Breast epithelium (tissue), 4 donors: ENCODE measurements at places on chromosomes 7 and 10. TPM values are rescaled to one million over a fixed set of nuclear protein-coding genes. Genes with fewer than 3 reads are reported as not detected.
A peak's percentile ranks its signal among the peaks of the same experiment; 100 is the strongest.

DNA sequence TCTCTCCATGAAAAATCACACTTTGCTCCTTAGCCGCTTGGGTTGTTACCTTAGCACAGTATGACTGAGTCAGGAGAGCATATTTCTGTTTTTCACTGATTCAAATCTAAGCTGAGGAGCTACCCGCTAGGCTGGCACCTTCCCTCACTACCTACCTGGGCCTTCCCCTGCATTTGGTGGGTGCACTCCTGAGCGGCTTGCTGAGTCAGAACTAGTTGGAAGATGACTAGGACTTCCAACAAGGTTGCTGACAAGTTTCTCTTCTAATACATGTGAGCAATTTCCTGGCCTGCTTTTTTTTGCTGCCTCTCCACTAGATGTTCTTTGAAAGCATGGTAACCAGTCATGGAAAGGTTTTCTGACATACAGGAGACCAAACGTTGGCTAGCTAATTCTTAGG lies 43.8 kb upstream of the SEC61G start:
- no peak for DNase-seq
- H3K27ac ChIP-seq, result no peak overlapping the region
- H3K4me3 ChIP-seq, result no peak overlapping the region
- no peaks in the 10 kb centered on the region for H3K4me1 ChIP-seq
- no peaks in the 10 kb centered on the region for H3K27me3 ChIP-seq

GRCh38 chr10:107451047-107451446 lies 286.5 kb upstream of the SORCS1 start:
- H3K36me3 ChIP-seq, result no peaks in the 10 kb centered on the region
- DNase-seq, result no peak
- no peak overlapping the region for H3K27ac ChIP-seq
- no peaks in the 10 kb centered on the region for H3K4me1 ChIP-seq
- no peak overlapping the region for H3K4me3 ChIP-seq
- no peaks in the 10 kb centered on the region for H3K27me3 ChIP-seq

- H3K27ac ChIP-seq, result peak overlapping the region; percentile 70
- no peaks in the 10 kb centered on the region for H3K27me3 ChIP-seq
- H3K36me3 ChIP-seq, result no peaks in the 10 kb centered on the region
Measured at GRCh38 chr10:88896994-88897853, 17.2 kb downstream of the STAMBPL1 start.

DNA sequence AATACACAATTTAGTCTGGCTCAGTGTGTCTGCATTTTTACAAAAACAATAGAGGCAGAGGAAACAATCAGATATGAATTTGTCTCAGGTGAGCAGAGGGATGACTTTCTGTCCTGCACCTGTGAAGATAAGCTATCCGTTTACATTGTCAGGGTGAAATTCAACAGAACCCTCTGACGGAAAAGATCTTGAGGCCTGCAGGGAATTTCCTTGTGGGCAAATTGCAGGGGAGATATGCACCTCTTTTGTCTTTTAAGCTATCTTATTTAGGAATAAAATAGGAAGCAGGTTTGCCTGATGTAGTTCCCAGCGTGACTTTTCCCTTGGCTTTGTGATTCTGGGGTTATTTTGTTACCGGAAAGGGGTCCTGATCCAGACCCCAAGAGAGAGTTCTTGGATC lies 325.1 kb downstream of the GALNT17 start:
- no peak overlapping the region for H3K4me3 ChIP-seq
- no peaks in the 10 kb centered on the region for H3K27me3 ChIP-seq
- no peaks in the 10 kb centered on the region for H3K36me3 ChIP-seq
- no peaks in the 10 kb centered on the region for H3K4me1 ChIP-seq

DNA sequence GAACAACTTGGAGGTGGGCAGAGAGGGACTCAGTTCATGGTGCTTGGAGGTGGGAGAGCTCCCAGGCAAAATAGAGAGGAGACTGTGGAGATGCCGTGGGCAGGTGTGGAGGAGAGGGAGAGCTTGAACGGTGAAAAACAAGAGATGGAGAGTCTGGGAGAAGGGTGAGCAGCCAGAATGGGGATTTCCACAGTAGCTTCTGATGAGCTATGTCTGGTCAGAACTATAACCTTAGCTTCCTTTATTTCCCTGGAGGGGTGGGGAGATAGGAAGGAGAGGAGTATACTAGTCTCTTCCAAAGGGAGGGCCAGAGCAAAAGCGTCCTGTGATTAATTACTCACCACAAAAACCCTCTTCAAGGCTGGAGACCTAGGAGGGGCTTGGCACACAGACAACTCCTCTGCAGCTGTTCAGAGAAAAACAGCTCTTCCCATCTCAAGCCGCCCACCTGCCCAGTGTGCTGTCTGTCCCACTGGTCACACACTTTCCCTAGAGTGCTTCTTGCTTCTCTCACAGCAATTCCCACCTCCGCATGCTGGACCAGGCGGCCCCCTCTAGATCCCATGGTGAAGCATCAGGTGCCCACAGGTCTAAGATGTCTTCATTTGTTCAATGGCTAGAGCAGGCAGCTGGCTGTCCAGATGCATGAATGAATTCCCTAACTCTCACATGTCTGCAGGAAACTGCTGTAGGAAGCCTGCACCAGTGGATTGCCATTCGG lies 41.9 kb downstream of the TAS2R41 start:
- H3K36me3 ChIP-seq, result no peaks in the 10 kb centered on the region
- H3K4me3 ChIP-seq, result no peak overlapping the region
- H3K27ac ChIP-seq, result peak overlapping the region; percentile 19
- H3K4me1 ChIP-seq, result no peaks in the 10 kb centered on the region
- H3K27me3 ChIP-seq, result no peaks in the 10 kb centered on the region

DNA sequence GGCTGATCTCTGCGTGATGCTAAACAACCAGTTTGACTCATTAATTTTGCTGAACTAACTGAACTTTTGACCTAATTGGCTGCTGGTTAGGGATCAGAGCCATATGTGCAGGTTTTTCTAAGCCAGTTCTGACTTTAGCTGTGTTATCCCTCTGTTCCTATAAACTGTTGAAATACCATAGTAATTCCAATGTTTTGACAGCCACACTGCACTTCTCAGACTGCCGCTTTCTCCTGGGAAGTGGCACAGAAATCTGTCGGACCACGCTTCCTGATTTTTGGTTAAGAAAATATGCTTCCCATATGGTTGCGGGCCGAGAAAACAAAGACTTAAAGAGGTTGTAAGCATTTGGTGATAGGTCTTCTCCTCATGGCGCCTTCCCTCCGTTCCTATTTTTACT lies 42.3 kb downstream of the TBXAS1 start:
- H3K4me1 ChIP-seq, result no peaks in the 10 kb centered on the region
- H3K27ac ChIP-seq, result no peak overlapping the region

DNA sequence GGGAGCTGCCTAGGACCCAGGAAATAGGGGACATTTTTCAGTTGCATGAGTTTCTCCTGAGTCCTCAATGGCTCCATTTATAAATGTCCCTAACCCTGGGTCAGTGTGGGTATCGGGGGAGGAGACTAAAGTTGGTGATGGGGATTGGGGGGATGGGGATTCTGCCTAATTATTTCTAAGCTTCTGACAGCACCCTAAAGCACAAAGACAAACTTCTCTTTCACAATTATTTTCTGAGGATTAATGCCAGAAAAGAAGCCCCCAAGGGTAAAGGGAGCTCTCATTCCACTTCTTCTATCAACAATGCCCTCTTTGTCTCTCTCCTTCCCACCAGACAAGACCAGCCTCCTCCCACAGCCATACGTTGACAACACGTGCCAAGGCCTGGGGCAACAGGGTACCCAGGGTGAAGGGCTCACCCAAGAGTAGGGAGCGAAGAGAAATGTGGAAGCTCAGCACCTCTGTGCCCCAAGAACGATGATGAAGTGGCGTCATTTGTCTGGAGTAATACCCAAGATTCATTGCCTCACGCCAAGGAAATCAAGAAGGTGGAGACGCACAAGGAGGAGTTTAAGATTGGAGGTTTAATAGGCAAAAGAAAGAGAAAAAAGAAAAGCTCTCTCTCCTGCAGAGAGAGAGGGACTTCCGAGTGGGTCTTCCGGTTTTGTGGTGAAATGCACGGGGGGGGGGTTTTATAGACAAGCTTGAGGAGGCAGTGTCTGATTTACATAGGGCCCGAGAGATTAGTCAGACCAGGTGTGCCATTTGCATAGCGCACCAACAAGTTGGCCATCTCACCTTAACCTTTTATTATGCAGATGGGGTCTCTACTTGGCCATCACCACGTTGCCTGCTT lies 14.4 kb upstream of the GJC3 start:
- no peaks in the 10 kb centered on the region for H3K27me3 ChIP-seq
- H3K4me3 ChIP-seq, result no peak overlapping the region
- peaks cover 5% of the 10 kb centered on the region for H3K4me1 ChIP-seq
- DNase-seq, result no peak
- H3K36me3 ChIP-seq, result no peaks in the 10 kb centered on the region

DNA sequence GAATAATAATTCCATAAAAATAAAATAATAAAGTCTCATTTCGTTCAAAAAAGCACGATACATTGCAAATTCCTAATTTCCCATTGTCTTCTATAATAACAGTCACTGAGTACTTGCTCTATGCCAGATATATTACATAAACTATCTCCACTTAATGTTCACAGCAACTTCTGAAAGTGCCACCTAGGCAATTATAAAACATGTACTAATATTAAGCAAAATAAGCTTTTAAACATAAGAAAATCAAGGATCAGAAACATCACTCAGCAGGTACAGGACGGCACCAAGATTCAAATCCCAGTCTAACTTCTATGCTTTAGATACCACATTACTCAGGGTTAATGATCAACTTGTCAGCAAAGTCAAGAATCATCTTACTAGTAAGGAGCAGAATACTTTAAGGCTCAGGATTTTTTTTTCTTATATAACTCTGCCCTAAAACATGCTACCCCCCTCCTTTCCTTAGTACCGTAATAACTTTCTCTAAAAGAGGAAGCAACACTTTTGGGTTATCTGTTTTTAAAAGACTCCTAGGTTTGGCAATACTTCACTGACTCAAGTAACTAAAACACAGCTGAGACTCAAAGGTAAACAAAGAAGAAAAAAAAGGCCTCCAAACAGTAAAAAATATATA lies 51.3 kb downstream of the USP6NL start:
- DNase-seq, result no peak
- no peaks in the 10 kb centered on the region for H3K27me3 ChIP-seq
- H3K36me3 ChIP-seq, result no peaks in the 10 kb centered on the region

SP8 gene
- total RNA-seq, result not detected

LRRC18 gene
- total RNA-seq, result not detected

- H3K4me1 ChIP-seq, result no peaks in the 10 kb centered on the region
- no peak overlapping the region for H3K4me3 ChIP-seq
- no peak overlapping the region for H3K27ac ChIP-seq
- H3K36me3 ChIP-seq, result no peaks in the 10 kb centered on the region
Measured at GRCh38 chr7:157028199-157028903, 17.9 kb upstream of the MNX1 start.

DNA sequence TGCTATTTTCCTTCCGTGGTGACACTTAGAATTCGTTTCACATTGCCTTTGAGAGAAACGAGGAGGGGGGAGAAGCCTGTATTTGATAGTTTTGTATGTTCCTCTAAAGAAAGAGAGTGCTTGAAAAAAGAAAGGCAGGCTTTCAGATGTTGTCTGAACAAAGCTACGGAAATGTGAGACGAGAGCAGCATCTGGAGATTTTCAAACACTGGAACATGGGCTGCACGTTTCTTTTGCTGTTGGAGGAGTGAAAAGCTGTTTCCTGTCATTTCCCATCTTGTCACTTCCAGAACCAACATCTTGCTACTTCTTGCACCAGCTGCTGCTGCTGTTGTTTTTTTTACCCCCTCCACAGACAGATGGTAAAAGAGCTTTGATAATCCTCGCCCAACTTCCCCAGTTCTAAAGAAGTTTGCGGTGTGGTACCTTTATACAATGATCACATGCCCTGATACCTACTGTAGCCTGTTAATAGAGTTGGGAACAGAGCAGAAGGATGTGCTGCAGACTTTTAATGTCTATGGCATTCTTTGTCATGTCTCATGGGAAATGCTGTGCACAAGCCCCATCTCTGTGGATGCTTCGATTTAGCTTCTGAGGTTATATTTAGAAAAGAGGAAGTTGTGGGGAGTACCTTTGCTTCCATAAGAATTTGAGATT lies 408.1 kb downstream of the AUTS2 start:
- no peak overlapping the region for H3K27ac ChIP-seq
- no peaks in the 10 kb centered on the region for H3K27me3 ChIP-seq
- no peak overlapping the region for H3K4me3 ChIP-seq
- no peak for DNase-seq

IL2RA gene
- total RNA-seq, result 0.88 TPM

DNA sequence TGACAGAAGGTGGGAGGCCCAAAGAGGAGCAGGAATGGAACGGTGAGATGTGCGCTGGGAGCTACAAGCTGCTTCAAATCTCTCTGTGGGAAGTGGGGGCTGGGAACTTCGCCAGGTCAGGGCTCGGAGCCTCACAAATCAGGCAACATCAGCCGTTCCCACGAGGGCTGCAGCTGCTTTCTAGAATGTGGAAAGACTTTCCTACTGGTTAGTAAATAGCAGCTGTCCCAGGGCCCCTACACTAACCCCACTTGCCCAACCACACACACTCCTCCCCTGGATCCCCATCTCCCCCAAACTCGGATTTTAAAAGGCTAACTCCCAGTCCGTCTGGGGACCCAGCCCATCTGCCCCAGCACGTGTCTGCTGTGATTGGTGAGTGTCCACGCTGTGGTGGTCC lies 40.6 kb upstream of the PITRM1 start:
- no peaks in the 10 kb centered on the region for H3K4me1 ChIP-seq
- no peak for DNase-seq
- H3K36me3 ChIP-seq, result no peaks in the 10 kb centered on the region
- H3K4me3 ChIP-seq, result no peak overlapping the region
- no peaks in the 10 kb centered on the region for H3K27me3 ChIP-seq

PODXL gene
- 20.3 TPM for total RNA-seq

ST7 gene
- total RNA-seq, result 24.3 TPM

VAX1 gene
- total RNA-seq, result not detected

DNA sequence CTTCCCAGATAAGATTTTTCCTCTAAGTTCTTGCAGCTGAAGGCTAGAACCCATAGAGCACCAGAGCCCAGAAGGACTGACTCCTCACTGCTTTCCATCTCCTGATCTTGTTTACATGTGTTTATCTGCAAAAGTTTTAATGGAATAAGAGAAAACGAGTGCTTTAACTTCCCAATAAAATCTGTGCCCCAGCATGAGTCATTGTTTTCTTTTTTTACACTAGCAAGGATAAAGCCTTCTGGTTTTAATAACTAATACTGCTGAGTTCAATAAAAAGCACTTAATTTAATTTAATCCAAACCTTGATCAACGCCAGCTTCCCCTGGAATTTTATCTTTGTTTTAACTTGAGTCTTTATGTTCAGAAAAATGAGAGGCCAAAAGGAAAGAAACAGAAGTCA lies 227.6 kb downstream of the HPSE2 start:
- H3K27me3 ChIP-seq, result no peaks in the 10 kb centered on the region
- DNase-seq, result no peak
- H3K27ac ChIP-seq, result peak overlapping the region; percentile 35
- no peaks in the 10 kb centered on the region for H3K36me3 ChIP-seq
- no peaks in the 10 kb centered on the region for H3K4me1 ChIP-seq

LOXL4 gene
- total RNA-seq, result 6.9 TPM
